ENCODE measurements at places on chromosomes 11 and 22.

- no peak for DNase-seq
These were observed 384.8 kb downstream of the MN1 start for GRCh38 chr22:27416511-27417420.

DNA sequence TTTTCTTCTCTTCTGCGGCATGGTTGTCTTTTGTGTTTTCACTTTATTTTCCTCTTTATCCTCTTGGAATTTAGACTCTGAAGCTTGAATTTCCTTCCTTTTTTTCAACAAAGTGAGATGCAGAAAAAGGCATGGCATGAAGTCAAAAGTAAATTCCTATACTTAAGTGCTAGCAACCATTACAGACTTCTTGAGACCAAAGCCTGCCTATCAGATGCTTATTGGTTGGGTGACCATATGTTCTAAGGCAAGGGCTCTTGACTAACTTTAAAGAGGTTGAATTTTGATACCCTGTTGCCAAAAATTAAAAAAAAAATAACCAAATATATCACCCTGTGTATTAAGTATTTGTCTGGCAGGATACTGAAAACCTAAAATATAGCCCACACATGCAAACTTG lies 237.4 kb downstream of the TMEM135 start:
- DNase-seq, result no peak

GRCh38 chr11:13962562-13963168 lies at the start of gene SPON1:
Gene SPON1, plus strand, starts transcription at chr11:13962723. Its CDS starts 182 bp downstream, at chr11:13962905.
- DNase-seq, result no peak

DNA sequence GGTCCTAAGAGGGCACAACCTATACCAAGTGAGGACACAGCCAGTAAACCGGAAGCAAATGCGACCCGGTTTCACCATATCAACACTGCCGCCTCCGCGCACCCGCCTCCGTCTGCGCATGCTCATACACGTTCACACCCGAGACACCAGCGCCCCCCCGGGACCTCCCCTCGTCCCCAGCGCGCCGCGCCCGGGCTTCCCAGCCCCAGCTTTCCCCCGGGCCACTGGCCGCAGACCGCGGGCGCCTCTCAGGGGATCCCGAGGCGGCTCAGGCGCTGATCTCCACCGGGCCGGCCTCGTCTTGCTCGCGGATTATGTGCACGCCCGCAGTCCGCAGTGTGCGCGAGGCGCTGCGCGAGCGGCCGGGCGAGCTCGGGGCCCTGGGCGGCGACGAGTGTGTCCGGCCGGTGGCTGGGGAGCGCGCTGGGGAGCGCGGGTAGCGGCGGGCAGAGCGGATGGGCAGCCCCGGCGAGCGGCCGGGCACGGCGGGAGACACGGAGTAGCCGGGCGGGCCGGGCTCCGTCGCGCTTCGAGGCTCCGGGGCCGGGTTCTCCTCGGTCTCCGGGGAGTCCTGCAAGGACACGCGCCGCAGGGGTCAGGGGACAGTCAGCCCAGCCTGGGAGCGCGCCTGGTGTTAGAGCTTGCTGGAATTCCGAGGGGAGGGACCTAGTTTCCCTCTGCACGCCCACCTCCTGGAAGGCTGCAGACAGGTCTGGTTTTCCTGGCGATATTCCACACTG lies 2.0 kb downstream of the HEPN1 start:
- DNase-seq, result no peak

DNA sequence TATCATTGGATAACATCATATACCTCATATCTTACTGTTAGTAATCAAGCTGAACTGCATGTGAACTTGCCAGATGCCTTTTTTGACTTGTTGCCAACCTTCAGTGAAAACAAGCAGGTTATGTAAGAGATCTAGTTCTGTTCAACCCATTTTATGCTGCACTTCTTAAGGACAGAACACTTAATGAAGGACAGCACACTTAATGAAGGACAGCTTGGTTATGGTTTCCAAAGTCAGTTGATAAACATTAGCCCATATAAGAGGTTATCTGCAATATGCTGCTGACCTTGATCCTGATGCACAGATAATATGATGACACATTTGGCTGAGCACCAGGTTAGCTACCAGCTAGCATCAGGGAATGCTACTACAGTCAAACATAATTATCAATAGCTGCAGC lies 358.7 kb upstream of the PDGFD start:
- no peak for DNase-seq

DNA sequence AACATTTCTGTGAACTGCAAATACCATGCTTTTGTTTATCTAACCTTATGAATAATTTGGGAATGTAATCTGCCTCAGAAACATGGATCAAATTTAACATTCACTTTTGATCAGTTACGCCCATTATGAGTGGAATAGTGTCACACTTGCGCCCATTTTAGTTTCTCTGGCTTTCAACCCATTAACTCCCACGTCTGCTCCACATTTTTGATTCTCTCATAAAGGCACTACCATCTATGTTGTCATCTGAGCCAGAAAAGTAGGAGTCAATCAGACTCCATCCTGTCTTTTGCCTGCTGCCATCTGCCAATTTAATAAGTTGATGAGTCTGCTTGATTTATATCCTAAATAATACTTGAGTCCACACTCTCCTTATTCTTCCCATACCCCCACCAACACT lies 1090.7 kb downstream of the DLG2 start:
- no peak for DNase-seq

- no peak for DNase-seq
These were observed 263.0 kb upstream of the CADM1 start for GRCh38 chr11:115767047-115767802.

- no peak for DNase-seq
These were observed 4.7 kb upstream of the KDELR3 start for GRCh38 chr22:38462960-38463784.

GRCh38 chr11:41996533-41996932 lies 537.1 kb upstream of the LRRC4C start:
- no peak for DNase-seq

GRCh38 chr11:128692753-128693415 lies 988 bp upstream of the FLI1 start:
- no peak for DNase-seq

GRCh38 chr11:110858547-110858921 lies 146.3 kb upstream of the ARHGAP20 start:
- DNase-seq, result no peak

- DNase-seq, result no peak
These were observed 58.3 kb downstream of the TMPRSS5 start for GRCh38 chr11:113647856-113648255.

DNA sequence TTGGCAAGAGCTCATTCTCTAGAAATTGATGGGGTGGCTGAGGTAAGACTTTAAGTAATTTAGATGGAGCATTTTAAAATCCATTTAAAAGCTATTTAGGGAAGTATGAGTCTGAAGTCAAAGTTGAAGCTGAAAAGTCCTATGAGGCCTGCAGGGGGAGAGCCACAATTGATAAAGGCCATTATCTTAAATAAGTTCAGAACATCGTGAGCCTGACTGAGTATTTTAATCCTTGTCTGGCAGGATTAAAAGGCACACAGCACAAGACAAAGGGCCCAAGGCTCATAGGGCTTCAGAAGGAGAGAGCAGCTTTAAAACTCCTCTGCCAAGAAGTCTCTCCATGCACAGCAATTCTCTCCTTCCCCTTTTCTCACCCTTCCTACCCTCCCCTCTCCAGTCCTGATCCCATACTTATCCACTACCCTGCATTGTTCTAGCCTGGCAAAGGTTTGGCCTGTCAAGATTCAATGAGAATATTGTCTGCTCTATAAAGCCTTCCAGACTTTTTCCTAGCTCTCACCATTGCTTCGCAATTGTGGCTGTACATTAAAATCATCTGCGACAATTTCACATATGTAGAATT lies 1312.9 kb downstream of the FAM181B start:
- no peak for DNase-seq

DNA sequence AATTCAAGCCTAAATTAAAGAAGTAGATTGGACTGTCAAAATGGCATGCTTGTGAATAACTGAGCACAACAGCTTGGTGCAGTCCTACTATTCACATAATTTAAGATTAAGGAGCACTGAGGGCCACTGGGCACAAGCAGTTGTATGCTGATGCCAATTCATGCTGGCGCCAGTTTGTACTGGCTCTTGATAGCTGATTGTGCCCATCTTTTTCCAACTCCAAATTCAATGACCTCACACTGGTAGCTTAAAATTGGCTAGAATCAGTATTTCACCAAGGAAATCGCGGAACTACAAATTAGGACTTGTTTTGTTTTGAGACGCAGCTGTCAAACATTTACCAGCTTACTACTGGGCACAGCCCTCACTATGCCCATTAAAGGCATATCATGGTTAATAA lies 969.2 kb downstream of the JRKL start:
- DNase-seq, result no peak

GRCh38 chr22:27173530-27173929 lies 516.1 kb downstream of the MIAT start:
- no peak for DNase-seq
